ENCODE measurements at places on chromosomes 6 and 20.

GRCh38 chr6:11975353-11975977, 36.6 kb upstream of the HIVEP1 start:
- no peak for DNase-seq

- no peak for DNase-seq
Measured at GRCh38 chr6:169146521-169146920, 107.1 kb downstream of the THBS2 start.

DNA sequence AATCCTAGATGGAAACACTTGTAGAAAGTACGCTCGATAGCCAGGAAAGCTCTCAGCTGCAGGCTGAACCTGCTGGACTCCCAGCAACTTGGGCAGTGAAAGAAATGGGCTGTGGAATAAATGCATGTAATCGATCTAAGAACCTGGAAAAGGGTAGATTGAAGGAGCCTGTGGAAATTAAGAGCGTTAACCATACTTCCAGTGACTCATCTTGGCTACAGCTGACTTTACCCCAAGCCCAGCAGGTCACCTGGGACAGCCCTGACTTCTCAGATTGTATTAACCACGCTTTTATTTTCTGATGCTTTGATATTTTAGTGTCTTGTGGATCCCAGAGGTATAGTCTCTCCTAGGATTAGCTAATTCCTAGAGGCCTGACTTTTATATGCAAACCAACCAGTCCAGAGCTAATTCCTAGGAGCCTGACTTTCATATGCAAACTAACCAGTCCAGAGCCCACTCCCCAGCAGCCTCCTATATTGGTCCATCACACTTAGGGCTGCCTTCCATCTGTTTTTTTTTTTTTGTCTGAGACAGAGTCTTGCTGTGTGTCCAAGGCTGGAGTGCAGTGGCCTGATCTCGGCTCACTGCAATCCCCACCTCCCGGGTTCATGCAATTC, 86.3 kb downstream of the GMPR start:
- DNase-seq: no peak

- no peak for DNase-seq
Measured at GRCh38 chr20:53813636-53814035, 220.0 kb upstream of the ZNF217 start.

GRCh38 chr20:5002077-5002413, 735 bp upstream of the SLC23A2 start:
- DNase-seq: no peak

DNA sequence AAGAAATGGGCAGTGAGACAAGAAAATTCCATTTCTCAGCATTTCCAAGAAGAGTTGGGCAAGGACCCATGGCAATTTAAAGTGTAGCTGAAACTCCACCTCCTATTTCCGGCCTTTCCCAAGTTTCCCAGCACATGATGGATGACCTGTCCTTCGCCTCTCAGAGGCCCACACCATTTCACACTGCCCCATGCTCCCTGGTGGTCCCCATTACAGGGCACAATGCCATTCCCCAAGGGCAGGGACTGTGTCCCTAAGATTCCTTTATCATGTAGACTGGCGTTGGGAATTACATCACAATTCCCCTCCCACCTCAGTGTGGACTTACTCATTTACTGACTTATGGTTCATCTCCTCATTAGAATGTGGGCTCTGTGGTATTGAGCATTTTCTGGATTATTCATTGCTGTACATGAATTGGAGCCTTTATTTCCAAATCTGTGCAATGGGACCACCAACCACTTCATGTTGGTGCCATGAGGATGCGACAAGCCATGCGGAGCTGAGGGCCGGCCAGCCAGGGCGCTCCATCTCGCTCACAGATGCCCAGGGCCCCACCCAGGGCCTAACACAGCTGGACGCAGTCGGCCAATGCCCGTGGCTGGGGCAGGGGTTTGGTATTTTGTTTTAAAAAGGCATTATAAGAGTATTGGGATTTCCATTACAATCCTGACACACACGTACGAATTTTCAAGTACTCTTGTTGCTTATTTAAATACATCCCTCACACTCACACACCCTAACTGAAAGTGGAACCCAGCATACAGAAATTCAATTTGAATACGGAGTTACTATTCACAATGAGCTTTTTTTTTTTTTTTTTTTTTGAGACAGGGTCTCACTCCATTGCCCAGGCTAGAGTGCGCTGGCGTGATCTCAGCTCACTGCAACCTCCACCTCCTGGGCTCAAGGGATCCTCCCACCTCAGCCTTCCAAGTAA, 5.4 kb downstream of the ACSS1 start:
- DNase-seq: peak; percentile 48

- DNase-seq: no peak
Measured at GRCh38 chr6:42708096-42708495, 14.3 kb downstream of the PRPH2 start.

- DNase-seq: no peak
Measured at GRCh38 chr6:36025260-36025931, 955 bp upstream of the SLC26A8 start.

DNA sequence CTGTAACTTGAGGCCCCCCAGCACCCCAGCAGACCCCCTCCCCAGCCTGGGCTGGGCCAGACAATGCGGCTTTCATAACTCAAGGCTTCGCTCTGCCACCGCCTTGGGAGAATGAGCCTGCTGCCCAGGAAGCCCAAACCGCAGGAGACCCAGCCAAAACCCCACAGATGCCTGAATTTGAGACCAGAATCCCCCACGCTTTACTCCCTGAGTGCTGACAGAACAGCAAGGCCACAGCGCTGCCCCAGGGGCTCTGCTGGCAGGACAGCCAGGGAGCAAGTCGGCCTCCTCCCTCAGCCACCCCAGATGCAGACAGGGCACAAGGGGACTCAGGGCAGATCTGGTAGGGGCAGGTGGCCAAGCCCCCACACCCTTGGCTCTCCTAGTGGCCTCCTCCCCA, 2.2 kb downstream of the MDFI start:
- no peak for DNase-seq

DNA sequence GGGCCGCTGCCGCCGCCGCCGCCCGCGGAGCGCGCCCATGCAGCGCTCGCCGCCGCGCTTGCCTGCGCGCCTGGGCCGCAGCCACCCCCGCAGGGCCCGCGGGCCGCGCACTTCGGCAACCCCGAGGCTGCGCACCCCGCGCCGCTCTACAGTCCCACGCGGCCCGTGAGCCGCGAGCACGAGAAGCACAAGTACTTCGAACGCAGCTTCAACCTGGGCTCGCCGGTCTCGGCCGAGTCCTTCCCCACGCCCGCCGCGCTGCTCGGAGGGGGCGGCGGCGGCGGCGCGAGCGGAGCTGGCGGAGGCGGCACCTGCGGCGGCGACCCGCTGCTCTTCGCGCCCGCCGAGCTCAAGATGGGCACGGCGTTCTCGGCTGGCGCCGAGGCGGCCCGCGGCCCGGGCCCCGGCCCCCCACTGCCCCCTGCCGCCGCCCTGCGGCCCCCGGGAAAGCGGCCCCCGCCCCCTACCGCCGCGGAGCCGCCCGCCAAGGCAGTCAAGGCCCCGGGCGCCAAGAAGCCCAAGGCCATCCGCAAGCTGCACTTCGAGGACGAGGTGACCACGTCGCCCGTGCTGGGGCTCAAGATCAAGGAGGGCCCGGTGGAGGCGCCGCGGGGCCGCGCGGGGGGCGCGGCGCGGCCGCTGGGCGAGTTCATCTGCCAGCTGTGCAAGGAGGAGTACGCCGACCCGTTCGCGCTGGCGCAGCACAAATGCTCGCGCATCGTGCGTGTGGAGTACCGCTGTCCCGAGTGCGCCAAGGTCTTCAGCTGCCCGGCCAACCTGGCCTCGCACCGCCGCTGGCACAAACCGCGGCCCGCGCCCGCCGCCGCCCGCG, 730 bp downstream of the INSM1 start:
- DNase-seq: no peak

- no peak for DNase-seq
Measured at GRCh38 chr6:71290611-71291010, 2.0 kb downstream of the OGFRL1 start.

- DNase-seq: no peak
Measured at GRCh38 chr6:44446626-44447300, 59.3 kb downstream of the CDC5L start.

- no peak for DNase-seq
Measured at GRCh38 chr20:46240065-46240464, 68.2 kb downstream of the CDH22 start.

DNA sequence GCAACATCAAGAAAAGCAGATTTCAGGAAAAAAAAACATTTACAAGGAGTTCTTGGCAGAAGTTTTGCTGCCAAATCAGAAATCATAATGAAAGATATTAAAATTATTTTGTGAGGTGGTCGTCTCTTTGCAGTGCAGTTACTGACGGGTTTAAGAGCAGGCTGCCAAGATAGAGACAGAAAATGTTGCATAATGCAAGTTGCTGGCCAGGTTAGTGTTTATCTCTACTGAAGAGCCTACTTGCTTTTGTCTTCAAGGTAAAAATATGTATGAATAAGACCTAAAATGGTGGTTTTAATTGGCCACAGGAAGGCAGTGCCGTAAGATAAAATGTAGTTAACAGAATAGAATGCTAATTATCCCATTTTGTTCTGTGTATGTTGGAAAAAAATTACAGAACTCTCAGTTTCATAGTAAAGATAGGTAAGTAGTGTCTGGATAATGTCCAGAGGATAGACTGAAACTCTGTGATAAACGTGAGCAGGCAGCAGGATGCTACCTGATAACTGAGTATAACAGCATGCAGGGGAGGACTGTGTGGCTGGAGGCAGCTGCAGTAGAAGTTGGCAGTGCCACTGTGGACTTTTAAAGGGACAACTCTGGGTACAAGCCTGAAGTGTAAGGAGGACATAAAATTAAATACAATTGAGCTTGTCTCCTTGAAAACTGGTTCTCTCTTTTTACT, 13.9 kb downstream of the FOXO3 start:
- no peak for DNase-seq

GRCh38 chr20:48738399-48739304, 89.1 kb downstream of the PREX1 start:
- DNase-seq: no peak

GRCh38 chr6:53611342-53611741, 54.2 kb downstream of the KLHL31 start:
- DNase-seq: no peak

DNA sequence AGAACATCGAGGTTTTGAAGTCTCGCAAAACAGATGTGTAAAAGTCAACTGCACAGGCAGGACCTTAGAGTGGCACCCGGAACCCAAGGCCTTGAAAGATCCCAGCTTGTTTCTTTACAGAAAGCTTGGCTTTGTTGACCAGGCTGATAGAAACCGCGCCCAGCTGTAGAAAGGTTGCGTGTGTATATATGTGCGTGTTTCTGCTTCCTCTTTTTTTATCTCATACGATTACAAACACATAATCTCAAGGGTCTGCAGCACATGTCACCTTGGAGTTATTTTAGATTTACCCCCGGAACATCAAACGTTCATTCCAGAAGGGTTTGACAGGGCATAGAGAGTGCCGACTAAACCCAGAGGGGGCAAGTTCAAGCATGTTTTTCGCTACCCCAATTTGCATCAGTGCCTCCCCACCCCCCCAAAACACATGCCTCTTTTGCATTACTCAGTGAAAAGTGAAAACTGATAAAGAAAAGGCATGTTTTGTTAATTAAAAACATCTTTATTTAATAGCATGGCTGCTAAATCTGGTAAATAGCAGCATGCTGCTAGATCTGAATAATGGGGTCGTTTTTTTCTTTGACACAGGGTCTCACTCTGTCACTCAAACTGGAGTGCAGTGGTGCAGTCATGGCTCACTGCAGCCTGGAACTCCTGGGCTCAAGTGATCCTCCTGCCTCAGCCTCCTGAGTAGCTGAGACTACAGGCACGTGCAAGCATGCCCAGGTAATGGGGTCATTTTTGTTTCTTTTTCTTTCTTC, 33.2 kb upstream of the NCOA3 start:
- DNase-seq: no peak

DNA sequence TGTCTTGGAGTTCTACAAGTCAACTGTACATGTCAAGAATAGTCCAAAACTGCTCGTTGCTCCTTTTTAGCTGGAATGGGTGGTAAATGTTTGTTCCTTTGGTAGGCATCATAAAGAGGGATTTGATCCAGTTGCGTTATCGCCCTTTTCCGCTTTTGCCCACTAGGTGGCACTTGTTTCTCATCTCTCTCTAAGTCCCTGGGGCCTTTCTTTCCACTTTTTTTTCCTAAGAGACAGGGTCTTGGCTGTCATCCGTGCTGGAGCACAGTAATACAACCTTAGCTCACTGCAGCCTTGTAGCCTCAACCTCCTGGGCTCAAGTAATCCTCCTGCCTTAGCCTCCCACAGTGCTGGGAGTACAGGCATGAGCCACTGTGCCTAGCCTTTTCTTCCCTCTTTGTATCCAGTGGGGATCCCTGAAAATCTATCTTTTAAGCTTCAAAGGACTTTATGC, 20.7 kb downstream of the GTPBP2 start:
- DNase-seq: no peak

GRCh38 chr6:106037060-106037459, 49.1 kb upstream of the PRDM1 start:
- DNase-seq: no peak

DNA sequence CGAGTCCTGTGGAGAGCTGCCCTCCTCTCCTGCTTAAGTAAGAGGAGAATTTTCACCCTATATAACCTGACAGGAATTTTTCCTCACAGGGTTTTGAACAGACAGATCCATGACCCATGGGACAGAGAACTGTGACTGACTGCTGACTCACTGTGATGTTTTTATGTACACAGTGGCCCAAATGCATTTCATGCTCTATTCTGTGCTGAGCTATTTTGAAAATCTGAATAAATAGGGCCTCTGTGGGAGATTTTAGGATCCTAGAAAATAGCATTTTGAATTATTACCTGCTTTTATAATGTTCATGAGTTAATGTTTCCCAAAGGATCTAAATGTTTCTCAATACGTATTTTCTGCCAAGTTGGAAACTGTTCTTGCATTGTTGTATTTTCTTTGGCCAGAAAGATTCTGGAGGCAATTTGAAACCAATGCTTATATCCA, 577.4 kb downstream of the HTR1B start:
- peak; percentile 2 for DNase-seq

DNA sequence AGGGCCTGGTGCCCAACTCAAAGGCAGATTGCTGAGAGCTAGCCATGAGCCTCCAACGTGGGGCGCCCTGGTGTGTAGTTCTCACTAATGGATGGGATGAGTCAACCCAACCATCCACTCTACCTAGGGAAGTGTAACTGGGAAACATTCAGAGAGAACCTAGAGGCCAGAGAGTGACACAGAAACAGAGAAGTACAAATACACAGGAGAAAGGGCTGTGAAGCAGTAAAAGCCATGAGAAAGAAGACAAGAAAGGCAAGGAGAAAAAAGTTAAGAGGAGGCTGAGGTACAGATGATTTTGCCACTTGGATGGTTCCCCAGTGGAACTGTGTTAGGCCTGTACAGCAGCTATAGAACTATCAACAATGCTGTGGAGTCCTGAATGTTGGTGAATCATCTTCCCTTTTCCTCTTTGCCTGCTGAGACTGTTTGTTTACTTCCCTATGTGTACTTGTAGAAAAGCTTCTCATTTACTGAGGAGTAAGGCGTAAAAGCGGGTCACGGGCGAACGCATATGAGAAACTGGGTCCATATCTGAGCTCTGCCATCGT, 39.0 kb downstream of the MAN1A1 start:
- no peak for DNase-seq

DNA sequence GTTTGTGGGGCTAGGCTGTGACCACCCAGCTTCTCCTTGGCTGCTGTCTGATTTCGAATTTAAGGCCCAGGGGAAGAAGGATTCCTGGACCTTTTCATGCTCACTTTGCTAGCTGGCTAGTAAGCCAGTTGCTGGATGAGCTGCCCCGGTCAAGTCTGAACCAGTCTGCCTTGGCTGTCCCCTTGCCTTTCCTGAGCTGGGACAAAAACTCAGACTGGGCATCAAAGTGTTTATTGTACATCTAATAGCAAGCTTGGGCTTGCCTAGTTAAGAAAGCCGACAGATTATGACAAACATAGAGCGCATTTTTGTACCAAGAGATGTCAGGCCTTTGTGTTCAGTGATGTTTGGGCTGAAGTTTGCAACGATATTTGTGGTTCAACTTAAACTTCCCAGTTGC, 750 bp upstream of the PAK5 start:
- no peak for DNase-seq
